Breast epithelium (tissue), 4 donors: ENCODE measurements at places on chromosomes 1 and 21. TPM values are rescaled to one million over a fixed set of nuclear protein-coding genes. Genes with fewer than 3 reads are reported as not detected.

LCE7A gene
- total RNA-seq, result not detected

SPRR1B gene
- not detected for total RNA-seq

CFHR2 gene
- total RNA-seq, result not detected

FAM72C gene
- 0.59 TPM for total RNA-seq

TDRD5 gene
- total RNA-seq, result 5.7 TPM

SYPL2 gene
- 0.66 TPM for total RNA-seq

NUP210L gene
- under 0.01 TPM for total RNA-seq

MYBPH gene
- 0.66 TPM for total RNA-seq

CLCA2 gene
- 30.3 TPM for total RNA-seq

RAVER2 gene
- 21.1 TPM for total RNA-seq

LCK gene
- total RNA-seq, result 2.4 TPM

GIPC2 gene
- 3.6 TPM for total RNA-seq

PLXNA2 gene
- 18.2 TPM for total RNA-seq

SLAMF6 gene
- 2.6 TPM for total RNA-seq

RRP15 gene
- total RNA-seq, result 6.2 TPM

SLC30A2 gene
- 0.16 TPM for total RNA-seq

IFI44 gene
- 25.3 TPM for total RNA-seq

CEPT1 gene
- total RNA-seq, result 67.7 TPM

ERG gene
- total RNA-seq, result 21.0 TPM

TTC22 gene
- total RNA-seq, result 7.9 TPM

CAMK2N1 gene
- 5.6 TPM for total RNA-seq

ALX3 gene
- 0.80 TPM for total RNA-seq

EVA1C gene
- total RNA-seq, result 58.5 TPM

SOX13 gene
- 34.7 TPM for total RNA-seq

BMP8B gene
- 0.48 TPM for total RNA-seq

VASH2 gene
- total RNA-seq, result 2.9 TPM

SORT1 gene
- total RNA-seq, result 69.8 TPM

TBX15 gene
- 5.9 TPM for total RNA-seq

CYYR1 gene
- total RNA-seq, result 10.6 TPM

ITLN2 gene
- total RNA-seq, result not detected

KDF1 gene
- 10.8 TPM for total RNA-seq

CR1L gene
- total RNA-seq, result not detected

CD1C gene
- 2.5 TPM for total RNA-seq

NUDT4B gene
- total RNA-seq, result 47.5 TPM

MYCL gene
- total RNA-seq, result 5.3 TPM

EPHA2 gene
- 18.4 TPM for total RNA-seq

RHD gene
- total RNA-seq, result not detected

OR6P1 gene
- total RNA-seq, result not detected

ANGPTL1 gene
- total RNA-seq, result 25.2 TPM

TNFSF18 gene
- not detected for total RNA-seq

LRRN2 gene
- 0.32 TPM for total RNA-seq

STPG1 gene
- total RNA-seq, result 3.6 TPM

CCDC17 gene
- total RNA-seq, result 4.5 TPM

ADORA3 gene
- total RNA-seq, result 13.8 TPM

VSIG8 gene
- total RNA-seq, result 0.16 TPM

KISS1 gene
- total RNA-seq, result not detected

SMIM12 gene
- total RNA-seq, result 36.7 TPM

CALML6 gene
- 1.2 TPM for total RNA-seq

DMRTA2 gene
- total RNA-seq, result 0.16 TPM

TMPRSS2 gene
- total RNA-seq, result 56.6 TPM

SYDE2 gene
- total RNA-seq, result 10.6 TPM

TOE1 gene
- 21.2 TPM for total RNA-seq

PGBD5 gene
- total RNA-seq, result 0.48 TPM

GNG5 gene
- 47.9 TPM for total RNA-seq

PADI1 gene
- total RNA-seq, result not detected

CYB561D1 gene
- total RNA-seq, result 8.2 TPM

COL18A1 gene
- total RNA-seq, result 48.3 TPM
